Inflammatory macrophage (primary cell): ENCODE measurements at places on chromosomes 12 and 14.

GRCh38 chr14:66782853-66783252 is 274.9 kb downstream of the GPHN start:
- DNase-seq = no peak

GRCh38 chr12:100450735-100451134 is 22.9 kb upstream of the NR1H4 start:
- DNase-seq = no peak

DNA sequence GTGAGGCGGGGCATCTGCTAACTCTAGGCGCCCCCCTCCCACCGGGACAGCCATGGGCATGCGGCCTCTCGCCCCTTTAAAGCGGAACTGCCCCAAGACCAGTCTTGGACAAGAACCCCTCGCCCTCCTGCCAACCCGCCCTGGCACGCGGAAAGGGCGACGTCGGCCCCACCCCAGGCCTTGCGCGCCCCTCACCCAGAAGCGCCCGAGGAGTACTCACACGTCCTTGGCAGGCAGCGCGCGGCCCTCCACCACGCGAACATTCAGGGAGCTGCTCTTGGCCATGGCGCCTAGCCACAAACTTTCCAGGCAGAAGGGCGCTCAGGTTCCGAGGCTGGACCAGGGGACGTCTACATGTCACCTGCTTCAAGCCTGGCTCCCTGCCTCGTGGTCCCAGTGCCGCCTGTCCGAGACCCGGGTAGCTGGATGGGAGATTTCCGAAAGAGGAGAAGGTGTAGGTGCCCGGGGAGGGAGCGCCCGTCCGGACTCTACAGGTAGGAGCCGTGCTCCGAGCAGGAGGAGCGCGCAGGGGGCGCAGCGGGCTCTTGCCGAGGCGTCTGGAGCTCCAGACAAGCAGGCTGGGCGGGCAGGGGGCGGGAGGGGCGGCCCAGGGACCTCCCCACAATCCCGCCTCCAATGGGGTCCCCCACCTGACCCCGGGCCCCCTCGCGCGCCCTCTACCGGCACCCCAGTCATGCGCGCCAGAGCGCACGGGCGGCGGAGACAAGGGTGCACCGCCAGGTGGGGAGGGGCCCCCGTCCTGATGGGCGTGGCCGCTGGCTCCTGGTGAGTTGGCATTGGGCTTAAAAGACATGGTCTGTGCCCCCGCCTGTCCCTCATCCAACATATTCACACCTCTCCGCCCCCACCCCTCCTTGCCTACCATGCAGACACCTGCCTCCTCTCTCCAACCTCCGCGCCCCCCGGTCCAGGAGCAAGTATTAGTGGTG is at the start of gene RASAL1:
Gene RASAL1, minus strand, starts transcription at position 584 of the 950 bp plus-strand sequence. Its CDS starts 299 bp downstream, at position 285.
- DNase-seq = no peak

DNA sequence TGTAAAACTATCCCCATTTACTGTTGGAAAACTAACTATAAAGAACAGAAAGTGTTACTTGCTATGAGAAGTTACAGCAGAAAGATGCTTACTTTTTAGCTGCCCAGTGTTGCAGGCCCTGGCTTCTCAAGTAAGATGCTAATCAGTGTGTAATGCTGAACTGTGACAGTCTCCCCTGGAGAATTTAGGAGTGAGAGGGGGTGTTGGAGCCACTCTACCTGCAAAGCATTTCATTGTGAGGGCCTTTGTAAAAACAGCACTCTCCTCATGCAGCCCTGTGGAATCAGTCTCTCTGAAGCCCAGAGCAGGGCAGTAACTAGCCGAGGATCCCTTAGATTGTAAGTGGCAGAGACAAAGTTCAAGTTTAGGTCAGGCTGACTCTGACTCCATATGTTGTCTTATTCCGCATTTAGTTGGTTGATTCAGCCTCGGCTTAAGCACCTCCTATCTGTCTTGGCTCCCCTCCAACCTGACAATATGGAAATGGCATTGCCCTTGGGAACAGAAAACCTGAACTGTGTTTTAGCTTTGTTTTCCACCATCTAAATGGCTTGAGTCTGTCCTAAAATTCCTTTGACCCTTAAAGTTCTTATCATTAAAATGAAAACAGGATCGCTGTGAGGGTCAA is 141.3 kb downstream of the PRKCH start:
- DNase-seq = no peak

- DNase-seq = peak; percentile 59
Measured at GRCh38 chr12:98645572-98646067, 530 bp downstream of the APAF1 start.

DNA sequence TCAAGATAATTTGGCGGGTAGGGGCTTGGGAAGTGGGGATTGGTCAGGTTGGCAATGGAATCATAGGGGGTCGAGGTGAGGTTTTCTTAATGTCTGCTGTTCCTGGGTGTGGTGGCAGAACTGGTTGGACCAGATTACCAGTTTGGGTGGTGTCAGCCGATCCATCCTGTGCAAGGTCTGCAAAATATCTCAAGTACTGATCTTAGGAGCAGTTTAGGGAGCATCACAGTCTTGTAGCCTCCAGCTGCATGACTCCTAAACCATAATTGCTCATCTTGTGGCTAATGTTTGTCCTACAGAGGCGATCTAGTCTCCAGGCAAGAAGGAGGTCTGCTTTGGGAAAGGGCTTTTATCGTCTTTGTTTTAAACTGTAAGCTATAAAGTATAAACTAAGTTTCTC is 868.4 kb downstream of the DIO2 start:
- DNase-seq = no peak

- no peak for DNase-seq
Measured at GRCh38 chr12:42677461-42677860, 87.9 kb upstream of the PRICKLE1 start.

- DNase-seq = no peak
Measured at GRCh38 chr14:103534576-103535061, 5.6 kb downstream of the TRMT61A start.

- peak; percentile 92 for DNase-seq
Measured at GRCh38 chr12:124391340-124392261, 96.7 kb downstream of the RFLNA start.

- DNase-seq = no peak
Measured at GRCh38 chr14:35369701-35370191, 34.8 kb downstream of the NFKBIA start.

DNA sequence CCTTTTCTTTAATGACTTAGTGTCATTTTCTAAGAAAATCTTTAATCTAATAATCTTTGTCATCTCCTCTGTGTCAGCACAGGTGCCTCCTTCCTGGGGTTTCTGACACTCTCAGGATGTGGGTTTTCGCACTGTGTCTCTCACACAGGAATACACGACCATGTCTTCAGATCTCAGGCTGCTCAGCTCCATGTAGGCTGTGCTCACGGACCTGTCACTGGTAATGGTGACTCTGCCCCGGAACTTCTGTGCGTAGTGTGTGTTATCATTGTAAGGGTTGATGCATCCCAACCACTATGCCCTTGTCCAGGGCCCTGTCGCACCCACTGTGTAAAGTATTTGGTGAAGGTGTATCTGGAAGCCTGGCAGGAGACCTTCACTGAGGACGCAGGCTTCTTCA is 647.8 kb downstream of the TMEM121 start:
- no peak for DNase-seq

DNA sequence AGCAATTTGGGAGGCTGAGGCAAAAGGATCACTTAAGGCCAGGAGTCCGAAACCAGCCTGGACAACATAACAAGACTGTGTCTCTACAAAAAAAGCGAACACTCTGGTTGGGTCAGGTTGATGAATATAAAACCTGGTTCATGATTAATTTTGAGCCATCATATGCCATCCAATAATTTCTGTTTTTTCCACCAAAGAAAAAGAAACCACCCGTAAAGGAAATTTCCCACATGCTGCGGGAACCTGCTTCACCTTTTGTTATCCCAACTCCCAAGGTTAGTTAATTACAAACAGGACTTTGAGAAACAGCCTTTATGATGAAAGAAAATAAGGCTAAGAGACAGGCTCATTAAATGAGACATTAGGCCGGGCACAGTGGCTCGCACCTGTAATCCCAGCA is 24.1 kb upstream of the BICDL1 start:
- DNase-seq = no peak

DNA sequence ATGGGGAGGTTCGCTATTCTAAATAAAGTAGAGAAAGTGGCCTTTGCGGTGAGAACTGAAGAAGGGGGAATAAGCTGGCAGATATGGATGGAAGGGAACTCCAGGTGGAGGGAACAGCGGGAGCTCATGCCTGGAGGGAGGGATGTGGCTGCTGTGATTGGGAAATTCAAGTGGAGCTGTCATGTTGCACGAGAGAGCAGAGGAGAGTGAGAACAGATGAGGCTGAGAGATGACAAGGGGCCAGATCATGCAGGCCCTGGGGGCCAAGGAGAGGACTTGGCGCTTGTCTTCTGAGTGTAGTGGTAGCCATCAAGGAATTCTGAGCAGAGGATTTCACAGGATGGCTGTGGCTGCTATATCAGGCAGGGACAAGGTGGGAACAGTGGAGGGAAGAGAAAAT is 35.0 kb downstream of the TGFB3 start:
- DNase-seq = no peak

DNA sequence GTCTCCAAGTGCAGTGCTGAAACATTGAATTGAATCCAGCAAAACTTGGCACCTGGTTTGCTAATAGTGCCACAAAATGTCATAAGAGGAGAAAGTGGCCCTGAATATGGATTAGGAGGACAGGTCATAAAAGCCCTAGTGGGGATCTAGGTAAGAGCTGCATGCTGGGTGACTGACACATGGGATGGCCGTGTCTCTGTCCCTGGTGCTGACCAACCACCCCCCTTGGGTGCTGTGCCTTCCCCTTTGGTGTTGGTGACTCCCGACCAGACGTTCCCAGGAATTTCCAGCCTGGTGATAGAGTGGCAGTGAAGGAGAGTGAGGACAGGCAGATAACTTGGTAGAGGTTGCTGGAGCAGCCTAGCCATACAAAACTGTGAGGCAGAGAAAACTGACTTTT is 142.8 kb downstream of the VRK1 start:
- no peak for DNase-seq

DNA sequence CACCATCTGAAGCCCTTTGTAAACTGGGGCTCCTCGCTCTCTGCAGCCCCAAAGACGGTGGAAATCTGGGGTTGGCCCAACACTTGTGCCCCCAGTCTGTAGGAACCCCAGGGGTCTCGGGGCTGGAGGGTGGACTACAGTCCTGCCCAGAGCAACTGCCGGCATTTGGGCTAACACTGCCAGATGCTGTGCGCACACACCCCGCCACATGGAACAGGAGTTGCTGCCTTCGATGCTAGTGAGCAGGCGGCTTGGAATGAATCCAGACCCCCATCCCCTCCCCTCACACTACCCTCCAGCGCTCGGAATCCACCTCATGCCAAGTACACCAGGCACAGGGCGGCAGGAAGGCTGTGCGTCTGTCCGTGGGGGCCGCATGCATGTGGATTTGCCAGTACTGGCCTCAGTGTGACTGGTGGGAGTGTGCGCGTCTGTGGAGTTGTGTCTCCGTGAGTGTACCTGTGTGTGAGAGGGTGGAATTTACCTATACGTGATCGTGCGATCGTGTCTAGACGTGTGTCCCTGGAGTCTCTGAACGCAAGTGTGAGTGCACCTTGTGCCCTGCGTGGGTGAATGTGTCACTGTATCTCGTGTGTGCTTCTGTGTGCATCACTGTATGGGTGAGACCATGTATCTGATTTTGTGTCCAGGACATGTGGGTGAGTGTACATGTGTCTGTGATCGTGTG is 5.1 kb downstream of the LHX5 start:
- DNase-seq = no peak

DNA sequence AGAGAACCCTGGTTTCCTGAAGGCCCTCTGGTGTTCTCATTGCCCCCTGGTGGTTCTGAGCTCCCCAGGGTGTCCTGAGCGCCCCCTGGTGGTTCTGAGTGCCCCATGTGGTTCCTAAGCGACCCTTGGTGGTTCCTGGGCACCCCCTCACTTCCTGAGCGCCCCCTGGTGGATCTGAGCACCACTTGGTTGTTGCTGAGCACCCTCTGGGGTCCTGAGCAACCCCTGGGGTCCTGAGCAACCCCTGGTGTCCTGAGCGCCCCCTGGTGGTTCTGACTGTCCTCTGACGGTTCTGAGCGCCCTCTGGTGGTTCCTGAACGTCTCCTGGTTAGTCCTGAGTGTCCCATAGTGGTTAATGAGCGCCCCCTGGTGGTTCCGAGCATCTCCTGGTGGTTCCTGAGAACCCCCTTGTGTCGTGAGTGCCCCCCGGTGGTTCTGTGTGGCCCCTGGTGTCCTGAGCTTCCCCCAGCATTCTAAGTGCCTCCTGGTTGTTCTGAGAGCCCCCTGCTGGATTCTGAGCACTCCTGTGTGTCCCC is 568.3 kb downstream of the TMEM121 start:
- DNase-seq = no peak

- DNase-seq = peak; percentile 97
Measured at GRCh38 chr12:100573292-100574186, at the start of gene GAS2L3. Gene GAS2L3, plus strand, starts transcription at chr12:100573684. Its CDS starts 21,221 bp downstream, at chr12:100594905.

DNA sequence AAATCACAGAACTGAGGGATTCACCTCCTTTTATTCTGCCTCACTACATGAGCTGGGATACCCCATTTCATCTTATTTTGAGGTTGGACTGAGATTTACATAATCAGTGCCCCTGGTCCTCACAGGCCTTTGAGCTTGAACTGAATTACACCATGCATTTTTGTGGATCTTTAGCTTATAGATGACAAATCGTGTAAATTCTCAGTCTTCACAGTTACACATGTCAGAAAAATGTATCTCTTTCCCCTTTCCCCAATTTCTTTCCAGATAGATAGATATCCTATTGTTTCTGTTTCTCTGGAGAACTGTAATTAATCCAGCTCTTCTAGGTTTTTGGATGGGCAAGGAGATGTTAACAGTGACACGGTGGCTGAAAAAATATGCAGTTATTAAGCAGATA is 1778.9 kb upstream of the SEL1L start:
- no peak for DNase-seq

DNA sequence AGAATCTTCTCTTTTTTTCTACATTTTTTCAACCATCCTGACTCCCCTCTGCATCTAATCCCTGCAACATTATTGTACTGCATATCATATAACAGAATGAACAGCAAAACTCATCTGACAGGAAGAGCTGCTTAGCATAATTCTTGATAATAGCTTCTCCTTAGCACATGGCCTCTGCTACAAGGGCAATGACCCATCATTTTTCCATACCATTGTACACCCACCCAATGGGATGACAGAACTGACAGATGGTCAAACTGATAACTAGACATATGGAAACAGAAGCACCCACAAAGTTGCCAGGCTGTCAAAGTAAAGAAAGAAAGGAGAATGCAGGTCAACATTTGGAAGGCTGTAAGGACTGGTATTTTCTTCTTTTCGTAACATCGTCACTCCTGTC is 390.4 kb upstream of the USP15 start:
- DNase-seq = no peak

GRCh38 chr12:110745542-110746284 is 3.0 kb upstream of the PPP1CC start:
- DNase-seq = no peak

DNA sequence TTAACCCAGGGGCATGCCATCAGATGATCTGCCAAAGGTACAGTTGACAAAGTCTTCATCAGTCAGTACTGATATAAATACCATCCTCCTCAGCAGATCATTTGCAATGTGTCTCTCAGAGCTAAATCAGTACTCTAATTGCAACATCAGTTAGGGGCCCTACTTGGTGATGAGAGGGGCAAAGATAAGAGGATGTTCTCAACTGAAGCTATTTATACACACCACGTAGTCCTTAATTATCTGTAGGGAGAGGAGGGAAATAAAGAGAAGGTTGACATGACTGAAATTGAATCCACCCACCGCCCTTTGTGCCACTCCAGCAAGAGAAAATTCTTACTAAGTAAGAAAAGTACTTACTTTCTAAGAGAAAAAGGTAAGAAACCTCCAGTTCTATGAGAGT is 157.8 kb upstream of the NUDT4 start:
- DNase-seq = no peak
